ENCODE measurements at places on chromosomes 2 and 18. TPM values are rescaled to one million over a fixed set of nuclear protein-coding genes. Genes with fewer than 3 reads are reported as not detected.

Gene WNT6
- 0.17 TPM for total RNA-seq

Gene CD207
- not detected for total RNA-seq

Gene ALPP
- total RNA-seq = 18.1 TPM

Gene ELOA2
- total RNA-seq = not detected
